Myocyte (in vitro differentiated cells): ENCODE measurements at places on chromosomes 3 and 15. TPM values are rescaled to one million over a fixed set of nuclear protein-coding genes. Genes with fewer than 3 reads are reported as not detected.

PLS1 gene
- 0.53 and 1.1 TPM in 2 replicates for total RNA-seq

OGG1 gene
- total RNA-seq, result 18.6 and 31.1 TPM in 2 replicates

CHST14 gene
- 14.5 and 15.6 TPM in 2 replicates for total RNA-seq

FRMD4B gene
- total RNA-seq, result 7.5 and 14.0 TPM in 2 replicates

IL5RA gene
- not detected in 2 replicates for total RNA-seq

PRC1 gene
- 8.9 and 14.8 TPM in 2 replicates for total RNA-seq

SPRED1 gene
- 25.8 and 36.4 TPM in 2 replicates for total RNA-seq

ERICH6 gene
- total RNA-seq, result not detected in 2 replicates

PIGZ gene
- total RNA-seq, result 1.9 and 3.1 TPM in 2 replicates

SLC9C1 gene
- not detected in 2 replicates for total RNA-seq

ILDR1 gene
- not detected in 2 replicates for total RNA-seq

FGF12 gene
- total RNA-seq, result 0.16 and 0.64 TPM in 2 replicates

INO80 gene
- 14.0 and 14.8 TPM in 2 replicates for total RNA-seq

DNAH12 gene
- 0.21 and 0.32 TPM in 2 replicates for total RNA-seq

IMPG2 gene
- 0.67 and 0.78 TPM in 2 replicates for total RNA-seq

TUSC7 gene
- not detected in 2 replicates for total RNA-seq

RARRES1 gene
- not detected in 2 replicates for total RNA-seq

SPINK8 gene
- total RNA-seq, result not detected in 2 replicates

CCDC39 gene
- 0.05 TPM in 1 of 2 replicates, not detected in the other for total RNA-seq

LRRIQ4 gene
- not detected in 2 replicates for total RNA-seq

ZNF621 gene
- total RNA-seq, result 8.7 and 10.0 TPM in 2 replicates

RGMA gene
- 0.10 and 0.16 TPM in 2 replicates for total RNA-seq

C3orf22 gene
- not detected in 2 replicates for total RNA-seq

KCNAB1 gene
- 0.16 and 0.40 TPM in 2 replicates for total RNA-seq

PPCDC gene
- 7.5 and 15.2 TPM in 2 replicates for total RNA-seq

CADPS gene
- total RNA-seq, result not detected in 2 replicates

SUCNR1 gene
- not detected in 2 replicates for total RNA-seq

TRAK1 gene
- total RNA-seq, result 75.5 and 117 TPM in 2 replicates

STARD9 gene
- 5.4 and 10.1 TPM in 2 replicates for total RNA-seq

NME9 gene
- total RNA-seq, result not detected in 2 replicates

FAM3D gene
- not detected in 2 replicates for total RNA-seq

RBM15B gene
- 25.8 and 26.1 TPM in 2 replicates for total RNA-seq

ISL2 gene
- total RNA-seq, result 3.9 and 5.3 TPM in 2 replicates

TEX55 gene
- not detected in 2 replicates for total RNA-seq

RLBP1 gene
- not detected in 2 replicates for total RNA-seq
